ENCODE measurements at places on chromosomes 12 and 14.

GRCh38 chr12:129296671-129297070, 443.4 kb downstream of the GLT1D1 start:
- no peak for DNase-seq

GRCh38 chr14:76666746-76667145, 94.5 kb upstream of the VASH1 start:
- DNase-seq, result no peak

DNA sequence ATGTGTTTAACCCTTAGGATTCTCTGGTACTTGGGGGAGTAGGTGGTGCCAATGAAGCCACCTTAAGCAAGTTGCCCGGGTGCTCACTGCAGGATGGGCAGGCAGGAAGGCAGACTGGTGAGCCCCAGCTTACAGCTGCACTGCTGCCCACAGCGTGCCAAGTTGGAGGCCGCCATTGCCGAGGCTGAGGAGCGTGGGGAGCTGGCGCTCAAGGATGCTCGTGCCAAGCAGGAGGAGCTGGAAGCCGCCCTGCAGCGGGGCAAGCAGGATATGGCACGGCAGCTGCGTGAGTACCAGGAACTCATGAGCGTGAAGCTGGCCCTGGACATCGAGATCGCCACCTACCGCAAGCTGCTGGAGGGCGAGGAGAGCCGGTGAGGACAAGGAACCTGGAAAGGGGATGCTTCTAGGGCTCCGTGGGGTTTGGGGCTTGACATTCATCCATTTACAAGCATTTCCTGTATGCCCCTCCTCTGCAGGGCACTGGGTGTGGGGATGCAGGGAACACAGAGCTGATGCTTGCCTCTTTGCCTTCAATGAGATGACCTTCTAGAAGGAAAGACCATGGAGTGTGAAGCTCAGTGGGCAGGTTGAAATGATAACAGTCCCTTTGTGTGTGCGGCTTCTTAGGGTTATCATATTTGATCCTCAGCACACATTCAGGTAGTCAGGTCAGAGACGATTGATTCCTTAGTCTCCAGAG, 12.4 kb downstream of the KRT7 start:
- no peak for DNase-seq

- no peak for DNase-seq
These were observed 41.5 kb downstream of the RERG start for GRCh38 chr12:15179672-15180071.

- DNase-seq, result no peak
These were observed 53.3 kb upstream of the E2F7 start for GRCh38 chr12:77118696-77119095.

DNA sequence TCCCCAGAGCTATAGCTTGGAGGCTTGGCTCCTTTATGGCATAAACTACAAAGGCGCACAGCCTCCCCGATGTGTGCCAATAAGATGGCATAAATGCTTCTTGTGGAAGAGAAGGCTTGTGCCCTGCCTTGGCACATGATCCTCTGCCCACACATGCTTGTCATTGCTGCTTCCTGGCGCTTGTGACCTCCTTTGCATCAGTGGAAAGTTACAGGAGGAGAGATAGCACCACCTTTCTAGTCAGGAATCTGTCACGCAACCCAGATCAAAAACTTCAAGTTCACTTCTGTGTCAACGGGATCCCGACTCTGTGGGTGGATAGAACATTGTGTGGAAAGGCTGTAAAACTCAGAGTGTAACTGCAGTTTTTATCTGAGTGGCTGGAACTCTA, 183.8 kb upstream of the HIF1A start:
- DNase-seq, result peak; percentile 58

- DNase-seq, result no peak
These were observed 84.7 kb downstream of the NTF3 start for GRCh38 chr12:5516371-5517241.

DNA sequence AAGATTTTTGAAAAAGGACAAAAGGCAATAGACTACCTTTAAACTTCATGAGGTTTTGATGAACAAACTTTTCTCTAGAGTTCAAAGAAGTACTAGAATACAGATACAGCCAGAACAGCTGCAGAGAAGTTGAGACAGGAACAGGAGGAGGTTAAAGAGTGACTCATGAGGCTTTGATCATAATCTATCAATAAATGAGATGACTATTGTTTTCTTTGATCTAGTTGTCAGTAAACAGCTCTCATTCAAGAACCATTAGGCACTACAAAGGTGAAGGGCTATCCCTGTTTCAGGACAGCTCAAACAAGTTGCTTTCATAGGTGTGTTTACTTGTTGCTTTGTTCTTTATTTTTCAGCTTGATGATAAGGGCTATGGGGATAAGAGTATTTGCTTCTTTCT, 2.4 kb downstream of the WASHC3 start:
- DNase-seq, result no peak

DNA sequence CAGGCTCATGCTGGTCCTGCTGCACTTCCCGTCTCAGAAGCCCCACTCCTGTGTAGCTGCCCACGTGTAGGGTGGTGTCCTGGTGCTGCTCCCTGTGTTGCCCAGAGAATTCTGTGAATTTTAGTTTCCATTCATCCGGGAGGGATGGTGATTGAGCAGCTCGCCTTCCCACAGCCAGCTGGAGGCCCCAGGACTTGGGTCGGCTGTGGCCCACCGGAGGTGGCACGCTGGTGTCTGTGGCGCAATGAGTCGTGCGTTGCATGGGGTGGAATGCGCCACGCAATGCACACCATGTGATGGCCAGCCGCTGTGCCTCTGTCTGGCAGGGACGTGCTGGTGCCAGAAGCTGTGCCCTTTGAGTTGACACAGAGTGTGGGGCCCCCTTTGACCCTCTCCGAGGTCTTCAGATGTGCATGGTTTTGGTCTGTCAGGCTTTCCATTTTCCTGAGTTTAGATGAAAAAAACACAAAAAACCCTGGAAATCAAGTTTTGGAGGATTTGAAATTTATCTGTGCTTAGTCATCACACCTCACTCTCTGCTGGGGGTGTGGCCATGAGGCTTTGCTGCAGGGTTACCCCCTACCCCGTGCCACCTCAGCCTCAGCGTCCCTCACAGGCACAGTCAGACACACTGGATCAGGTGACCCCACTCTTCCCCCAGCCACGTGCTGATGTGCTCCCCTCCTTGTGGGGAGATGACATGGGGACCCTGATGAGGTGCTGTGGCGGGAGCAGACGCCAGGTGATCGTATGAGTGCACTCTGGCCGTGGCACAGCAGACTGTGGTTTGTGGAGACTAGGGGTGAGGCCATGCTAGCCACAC, 64.6 kb downstream of the EP400 start:
- DNase-seq, result no peak

DNA sequence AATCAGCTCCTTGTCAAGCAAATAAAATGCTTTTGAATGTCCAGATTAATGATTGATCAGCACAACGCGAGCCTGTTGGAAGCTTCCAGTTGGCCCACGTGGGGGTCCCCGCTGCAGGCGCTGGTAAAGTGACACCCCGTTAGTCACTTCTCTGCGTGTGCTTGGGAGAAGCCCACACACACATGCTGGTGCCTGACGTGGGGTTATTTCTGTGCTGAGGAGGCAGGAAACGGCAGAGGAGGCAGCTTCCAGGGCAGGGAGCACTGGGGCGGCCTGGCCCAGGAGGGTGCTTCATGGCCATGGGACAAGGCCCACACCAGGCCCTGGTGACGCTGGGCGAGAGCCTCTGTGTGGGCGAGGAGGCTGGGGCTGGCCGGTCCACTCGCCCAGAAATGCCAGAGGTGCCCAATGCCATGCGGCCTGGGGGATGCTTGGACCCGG, 101.5 kb downstream of the KIF26A start:
- no peak for DNase-seq

- DNase-seq, result no peak
These were observed 25.2 kb downstream of the LRCOL1 start for GRCh38 chr12:132585177-132585576.

GRCh38 chr14:103727313-103727980, 11.8 kb downstream of the ZFYVE21 start:
- no peak for DNase-seq

- DNase-seq, result no peak
These were observed 79.1 kb downstream of the OTX2 start for GRCh38 chr14:56731187-56731586.

DNA sequence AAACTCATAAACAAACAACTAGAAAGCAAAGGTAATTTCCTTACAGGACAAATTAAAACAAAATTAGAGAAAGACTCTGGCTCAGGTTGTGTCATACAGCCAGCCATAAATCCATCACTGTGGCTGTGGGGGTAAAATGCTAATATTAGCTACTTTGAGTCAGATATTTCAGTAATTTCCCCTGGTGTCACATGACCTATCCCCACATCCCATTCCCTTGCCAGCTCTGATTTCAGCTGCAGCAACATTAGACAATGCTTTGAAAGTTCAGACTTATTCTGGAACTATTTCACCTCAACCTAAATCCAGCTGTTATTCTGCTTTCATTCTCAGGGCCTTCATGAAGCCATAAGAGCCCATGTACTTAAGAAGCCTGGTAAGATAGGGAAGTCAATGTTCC, 55.3 kb downstream of the RPL10L start:
- DNase-seq, result no peak

GRCh38 chr14:61636291-61636690, 59.0 kb upstream of the HIF1A start:
- DNase-seq, result no peak

DNA sequence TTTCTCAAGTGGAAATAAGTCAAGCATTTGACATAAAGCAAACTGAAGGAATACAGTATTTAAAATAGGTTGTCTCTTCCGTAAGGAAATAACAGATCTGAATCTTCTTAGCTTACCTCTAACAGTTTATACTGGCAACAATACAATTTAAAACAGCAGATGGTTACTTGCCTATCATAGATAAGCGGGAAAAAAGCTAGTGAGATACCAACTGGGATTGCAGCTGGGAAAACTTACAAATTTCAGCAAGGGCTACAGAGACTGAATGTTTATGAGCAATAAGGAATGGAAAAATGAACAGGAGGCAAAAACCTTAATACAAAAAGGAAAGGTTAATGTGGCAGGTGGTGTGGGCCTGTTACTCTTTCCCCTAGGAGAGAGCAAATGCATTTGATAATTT, 220.0 kb downstream of the RASSF9 start:
- no peak for DNase-seq

DNA sequence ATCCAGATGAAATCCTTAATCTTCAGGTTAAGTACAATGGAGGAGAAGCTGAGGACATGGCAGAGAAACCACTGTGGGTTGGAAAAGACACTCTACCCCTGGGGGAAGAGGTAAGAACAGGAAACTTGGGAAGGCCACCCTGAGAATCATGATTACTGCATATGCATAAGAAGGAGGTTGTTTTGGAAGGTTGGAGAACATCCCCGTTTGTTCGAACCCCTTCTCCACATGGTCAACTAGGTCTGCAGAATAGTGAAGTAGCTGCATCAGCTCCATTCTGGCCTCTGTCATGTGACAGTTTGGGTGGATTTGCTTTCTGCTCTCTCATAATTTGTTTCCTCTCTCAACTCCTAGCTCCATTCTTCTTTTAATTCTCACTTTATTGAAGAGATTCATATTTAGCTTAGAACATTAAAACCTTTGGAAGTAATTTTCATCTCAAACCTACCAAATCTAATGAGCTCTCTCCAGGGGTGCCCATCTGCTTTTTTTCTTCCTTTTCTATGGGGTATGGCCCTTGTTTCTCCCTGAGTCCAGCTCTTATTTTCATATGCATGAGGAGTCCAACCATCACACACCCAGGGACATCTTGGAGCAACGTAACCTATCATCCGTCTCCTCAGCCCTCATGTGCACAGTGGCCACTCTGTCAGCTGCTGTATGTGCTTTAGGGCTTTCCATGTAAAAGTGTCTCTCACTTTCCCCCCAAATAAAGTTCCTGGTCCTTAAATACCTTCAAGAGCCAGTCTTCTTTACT, 820.3 kb downstream of the TMEM121 start:
- no peak for DNase-seq

- DNase-seq, result no peak
These were observed 63.1 kb upstream of the SOX5 start for GRCh38 chr12:24012528-24012927.

DNA sequence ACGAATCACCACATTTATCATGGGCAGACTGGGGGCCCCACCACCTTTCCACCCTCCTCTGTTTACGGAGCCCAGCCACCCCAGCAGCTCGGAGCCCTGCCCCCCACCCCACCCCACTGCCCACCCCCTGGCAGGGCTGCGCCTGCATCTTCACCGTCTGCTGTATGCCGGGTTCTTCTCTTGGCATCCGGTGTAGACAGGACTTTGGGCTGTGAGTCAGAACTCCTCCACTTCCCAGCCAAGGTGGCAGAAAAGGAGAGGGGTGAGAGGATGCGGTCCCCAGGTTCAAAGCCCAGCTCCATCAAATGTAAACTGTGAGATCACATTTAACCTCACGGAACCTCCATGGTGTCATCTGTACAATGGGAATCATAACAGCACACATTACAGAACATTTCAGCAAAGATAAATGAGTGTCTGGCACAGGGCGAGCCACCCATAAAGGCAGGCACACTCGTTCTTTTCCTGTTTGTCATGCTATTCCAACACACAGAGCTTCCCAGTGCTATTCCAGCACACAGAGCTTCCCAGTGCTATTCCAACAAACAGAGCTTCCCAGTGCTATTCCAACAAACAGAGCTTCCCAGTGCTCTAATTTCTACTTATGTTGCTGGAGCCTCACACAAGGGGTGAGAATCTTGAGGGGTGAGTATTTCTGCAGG, 292.7 kb upstream of the RTL1 start:
- no peak for DNase-seq

GRCh38 chr14:26286913-26287205, 311.0 kb downstream of the NOVA1 start:
- no peak for DNase-seq

- DNase-seq, result no peak
These were observed 13.2 kb downstream of the HEBP1 start for GRCh38 chr12:12986775-12987331.

GRCh38 chr12:124191024-124191359, 103.9 kb upstream of the RFLNA start:
- DNase-seq, result no peak

- DNase-seq, result no peak
These were observed 26.2 kb downstream of the SUSD6 start for GRCh38 chr14:69637503-69638031.

GRCh38 chr12:6631549-6631961, 4.2 kb downstream of the LPAR5 start:
- no peak for DNase-seq

DNA sequence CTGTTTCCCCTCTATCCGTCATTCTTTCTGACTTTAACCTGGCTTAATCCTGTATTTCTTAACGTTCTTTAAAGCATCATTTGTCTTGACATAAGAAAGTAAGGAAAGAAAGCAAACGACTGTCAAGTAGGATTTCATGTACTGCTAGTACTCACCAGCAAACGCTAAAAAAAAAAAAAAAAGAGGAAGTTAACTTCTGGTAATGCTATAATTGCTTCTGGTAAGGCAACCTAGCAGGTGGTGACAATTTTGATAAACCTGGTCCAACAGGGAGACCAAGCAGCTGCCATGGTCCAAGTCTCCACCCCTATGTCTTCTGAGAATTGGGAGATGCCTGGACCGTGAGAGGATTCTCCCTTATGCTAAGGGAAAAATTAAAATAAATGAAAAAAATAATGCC, 306.6 kb downstream of the DAD1 start:
- DNase-seq, result no peak

DNA sequence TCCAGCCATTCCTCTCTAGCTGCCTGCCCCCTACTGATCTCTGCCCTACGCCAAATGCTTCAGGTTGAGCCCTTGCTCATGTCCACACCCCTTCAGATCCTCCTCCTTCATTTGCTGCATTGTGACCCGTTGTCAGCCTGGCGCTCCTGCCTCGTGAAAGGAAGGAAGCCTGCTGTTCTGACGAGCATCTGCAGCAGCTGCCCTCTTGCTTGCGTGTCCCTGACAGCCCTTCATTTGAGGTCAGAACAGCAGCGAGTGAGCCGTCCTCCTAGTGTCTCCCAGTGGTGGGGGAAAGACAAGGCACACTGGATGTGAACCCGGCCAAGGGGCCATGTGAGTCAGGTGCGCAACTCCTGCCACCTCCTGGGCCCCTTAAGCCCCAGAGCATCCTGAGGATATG, 3.0 kb upstream of the PIANP start:
- no peak for DNase-seq

Data from stimulated activated CD4-positive, alpha-beta T cell treated with anti-CD3 and anti-CD28 coated beads, Interleukin-4, amount 100 ng/mL, for 48 hours (primary cell).